NCI-H1105 treated with DMSO at 0.1 percent for 48 hours (cell line): ENCODE measurements at places on chromosomes 1 and 21.

GRCh38 chr1:204498981-204499380 is 4.4 kb upstream of the PIK3C2B start:
- no peak for DNase-seq

- DNase-seq = no peak
These were observed 253.5 kb upstream of the ADAMTS5 start for GRCh38 chr21:27220416-27220815.

DNA sequence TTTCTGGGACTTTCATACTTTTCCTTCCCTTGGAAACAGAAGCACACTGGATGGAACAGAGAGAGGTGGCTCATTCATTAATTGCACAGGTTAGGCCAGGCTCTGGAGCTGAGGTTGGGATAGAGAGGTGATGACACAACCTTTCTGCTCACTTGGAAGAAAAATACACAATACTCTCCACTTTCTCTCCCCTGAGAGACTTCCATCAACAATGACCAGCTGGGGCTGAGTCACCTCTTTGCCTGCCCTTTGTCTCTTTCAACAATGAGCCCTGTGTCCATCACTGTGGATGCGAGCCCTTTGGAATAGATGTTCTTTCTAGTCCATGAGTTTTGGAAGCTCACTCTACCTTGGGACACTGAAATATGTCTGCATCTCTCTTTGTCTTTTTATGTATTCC is 43.1 kb downstream of the ATP2B4 start:
- no peak for DNase-seq

DNA sequence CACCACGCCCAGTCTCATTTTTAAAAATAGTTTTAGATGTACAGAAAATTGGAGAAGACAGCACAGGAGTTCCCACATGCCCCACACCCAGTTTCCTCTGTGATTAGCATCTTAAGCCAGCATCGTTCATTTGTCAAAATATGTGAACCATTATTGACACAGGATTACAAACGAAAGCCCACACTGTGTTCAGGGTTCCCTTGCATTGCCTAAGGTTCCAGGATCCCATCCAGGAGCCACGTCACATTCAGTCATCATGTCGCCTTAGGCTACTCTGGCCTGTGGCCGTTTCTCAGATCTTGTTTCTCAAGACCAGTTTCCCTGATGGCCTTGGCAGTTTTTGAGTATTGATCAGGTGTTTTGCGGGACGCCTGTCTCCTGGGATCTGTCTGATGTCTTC is 34.7 kb upstream of the TNFRSF1B start:
- DNase-seq = no peak

DNA sequence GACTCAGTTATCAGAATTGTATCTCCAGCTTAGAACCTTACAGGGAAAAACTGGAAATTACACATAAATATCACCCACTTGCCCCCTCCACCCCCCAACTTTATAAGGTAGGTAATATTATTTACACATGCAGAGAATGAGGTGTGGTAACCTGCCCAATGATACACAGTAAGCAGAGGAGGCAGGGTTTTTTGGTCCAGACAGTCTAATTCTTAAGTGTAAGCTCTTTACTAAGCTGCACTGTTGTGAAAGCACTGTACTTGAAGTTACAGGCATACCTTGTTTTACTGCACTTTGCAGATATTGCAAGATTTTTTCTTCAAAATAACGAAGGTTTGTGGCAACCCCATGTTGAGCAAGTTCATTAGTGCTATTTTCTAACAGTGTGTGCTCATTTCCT is 24.8 kb upstream of the MYOCOS start:
- no peak for DNase-seq

DNA sequence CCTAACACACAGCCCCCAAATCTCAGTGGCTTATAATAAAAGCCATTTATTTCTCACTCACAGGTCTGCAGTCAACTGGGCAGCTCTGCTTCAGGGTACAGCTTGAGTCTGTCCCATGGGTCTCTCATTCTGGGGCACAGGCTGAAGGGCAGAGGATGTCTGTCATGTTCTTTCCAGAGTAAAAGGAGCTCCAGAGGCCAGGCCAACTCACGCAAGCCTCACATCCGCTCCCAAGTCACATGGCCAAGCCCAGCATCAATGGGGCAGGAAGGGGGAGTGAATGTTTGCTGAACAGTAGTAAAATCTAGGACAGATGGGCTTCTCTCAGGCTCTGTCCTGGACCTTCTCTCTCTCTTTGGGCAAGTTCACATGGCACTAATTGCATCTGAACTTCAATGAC is 7.1 kb upstream of the SSBP3 start:
- DNase-seq = no peak

- no peak for DNase-seq
These were observed 380 bp downstream of the TFF2 start for GRCh38 chr21:42350318-42350910.

GRCh38 chr1:221923929-221924598 is 182.2 kb upstream of the DUSP10 start:
- no peak for DNase-seq

- DNase-seq = no peak
These were observed 17.9 kb downstream of the CLDN14 start for GRCh38 chr21:36461918-36462486.

- no peak for DNase-seq
These were observed 154.2 kb downstream of the ZP4 start for GRCh38 chr1:237736372-237737029.

DNA sequence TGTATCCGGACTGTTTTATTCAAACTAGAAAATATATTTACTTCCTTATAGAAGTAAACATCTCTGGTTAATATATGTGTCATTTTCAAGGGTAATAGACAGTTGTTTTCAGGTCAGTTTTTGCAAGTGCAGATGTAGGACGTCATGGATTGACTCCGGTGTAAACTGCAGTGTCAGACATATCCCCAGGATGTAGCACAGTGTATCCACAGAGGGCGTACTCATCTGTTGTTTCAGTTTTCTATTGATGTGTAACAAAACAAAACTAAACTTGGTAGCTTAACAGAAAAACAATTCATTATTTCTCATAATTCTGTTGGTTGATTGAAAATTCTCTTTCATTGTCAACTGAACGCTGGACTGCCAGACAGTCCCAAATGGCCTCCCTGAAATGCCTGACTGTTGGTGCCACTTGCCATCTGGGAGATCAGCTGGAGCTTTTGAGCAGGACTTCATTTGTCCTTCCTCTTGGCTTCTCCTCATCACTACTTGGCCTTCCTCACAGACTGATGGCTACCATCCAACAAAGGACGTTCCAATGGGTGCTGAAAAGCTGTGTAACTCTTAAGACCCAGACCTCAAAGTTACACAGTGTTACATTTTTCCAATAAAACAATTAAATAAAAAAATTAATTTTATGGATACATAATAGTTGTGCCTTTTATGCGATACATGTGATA is 181.6 kb downstream of the NCAM2 start:
- no peak for DNase-seq

DNA sequence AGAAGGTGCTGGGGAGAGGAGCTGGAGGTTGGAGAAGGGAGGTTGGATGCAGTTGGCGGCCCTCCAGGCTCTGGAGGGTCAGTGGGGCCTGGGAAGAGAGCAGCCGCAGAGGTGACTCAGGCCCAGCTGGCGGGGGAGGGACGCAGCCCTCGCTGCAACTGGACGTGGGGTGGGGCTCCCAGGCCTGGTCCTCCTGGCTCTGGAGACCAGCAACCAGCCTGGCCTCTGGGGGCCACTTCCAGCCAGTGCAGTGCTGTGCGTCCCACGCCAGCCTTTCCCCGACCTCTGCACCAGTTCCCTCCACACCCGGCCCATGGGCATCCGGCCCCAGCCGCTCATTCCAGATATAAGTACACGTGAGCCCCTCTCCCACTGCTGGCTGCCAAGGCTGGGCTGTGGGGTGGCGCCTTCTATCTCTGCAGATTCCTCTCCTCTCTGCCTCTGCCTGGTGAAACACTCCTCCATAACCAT is 38.0 kb upstream of the COL18A1 start:
- no peak for DNase-seq

DNA sequence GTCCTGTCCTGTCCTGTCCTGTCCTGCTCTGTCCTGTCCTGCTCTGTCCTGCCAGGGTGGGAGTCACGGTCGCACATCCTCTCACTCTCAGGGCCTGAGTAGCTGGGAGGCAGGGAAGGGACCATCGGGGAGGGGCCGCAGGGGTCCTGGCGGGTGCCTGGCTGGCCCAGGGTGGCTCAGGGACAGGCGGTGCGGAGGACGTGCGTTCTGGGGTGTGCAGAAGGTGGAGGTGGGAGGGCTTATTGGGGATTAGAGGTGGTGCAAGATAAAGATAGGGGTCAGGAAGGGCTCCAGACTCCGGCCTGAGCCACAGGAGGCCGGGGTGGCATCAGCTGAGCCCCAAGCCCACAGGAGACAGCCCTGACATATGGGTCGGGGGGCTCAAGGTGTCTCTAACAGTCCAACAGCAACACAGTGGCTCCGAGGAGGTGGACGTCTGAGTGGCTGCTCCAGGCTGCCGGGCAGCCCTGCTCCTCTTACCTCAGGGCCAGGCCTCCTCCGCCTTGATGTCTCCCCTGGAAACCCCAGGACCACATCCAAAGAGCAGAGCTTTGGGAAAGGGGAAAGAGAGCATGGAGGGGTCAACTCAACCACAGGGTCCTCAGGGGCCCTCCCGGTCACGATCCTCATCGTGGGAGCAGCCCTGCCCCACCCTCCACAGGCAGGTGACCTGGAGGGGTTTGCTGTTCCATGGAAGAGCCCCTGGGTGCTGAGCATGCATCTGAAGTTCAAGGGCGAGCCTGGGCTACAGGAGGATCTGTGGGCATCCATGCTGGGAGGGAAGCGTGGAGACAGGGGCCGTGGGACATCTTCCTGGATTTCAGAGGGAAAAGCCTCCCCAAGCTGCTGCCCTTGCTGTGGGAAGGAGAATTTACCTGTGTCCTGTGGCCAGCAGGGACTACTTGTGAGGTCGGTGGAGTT is 39.6 kb upstream of the ADARB1 start:
- no peak for DNase-seq

DNA sequence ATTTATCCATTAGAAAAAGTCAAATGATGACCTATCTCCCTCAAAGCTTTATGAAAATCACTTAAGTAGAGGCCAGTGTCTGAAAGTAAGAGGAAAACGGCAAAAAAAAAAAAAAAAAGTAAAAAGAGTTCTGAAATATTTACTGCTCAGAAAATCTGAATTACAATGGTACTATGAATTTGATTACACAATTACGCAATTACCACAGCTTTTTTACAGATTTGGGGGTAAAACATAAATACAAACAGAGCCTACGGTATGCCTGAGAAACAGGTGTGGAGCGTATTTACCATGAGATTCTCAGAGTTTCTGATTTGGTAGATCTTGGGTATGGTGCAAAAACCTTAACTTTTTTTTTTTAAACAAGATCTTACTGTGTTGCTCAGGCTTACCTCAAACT is 15.9 kb upstream of the FBXO28 start:
- DNase-seq = no peak
